ENCODE measurements at places on chromosomes 2 and 18.

DNA sequence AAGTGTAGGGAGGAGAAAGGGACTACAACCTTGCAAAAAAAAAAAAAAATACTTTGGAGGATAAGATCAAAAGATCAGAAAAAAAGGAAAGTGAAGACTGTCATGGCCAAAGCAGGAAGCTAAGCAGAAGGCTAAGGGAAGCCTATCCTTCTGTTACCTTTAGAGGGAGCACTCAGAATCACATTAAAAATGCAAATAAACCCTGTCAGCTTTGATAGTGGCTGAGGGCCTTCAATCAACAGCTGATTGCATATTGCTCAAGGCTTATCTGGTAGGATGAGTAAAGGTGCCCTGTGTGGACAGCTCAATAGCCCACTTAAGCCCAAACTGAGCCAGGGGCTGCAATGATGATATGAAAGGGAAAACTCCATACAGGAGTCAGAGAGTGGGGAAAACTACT is 1021.2 kb downstream of the LRP1B start:
- DNase-seq = no peak

- no peak for DNase-seq
Observed at GRCh38 chr2:226798422-226799210, 1.0 kb downstream of the IRS1 start.

DNA sequence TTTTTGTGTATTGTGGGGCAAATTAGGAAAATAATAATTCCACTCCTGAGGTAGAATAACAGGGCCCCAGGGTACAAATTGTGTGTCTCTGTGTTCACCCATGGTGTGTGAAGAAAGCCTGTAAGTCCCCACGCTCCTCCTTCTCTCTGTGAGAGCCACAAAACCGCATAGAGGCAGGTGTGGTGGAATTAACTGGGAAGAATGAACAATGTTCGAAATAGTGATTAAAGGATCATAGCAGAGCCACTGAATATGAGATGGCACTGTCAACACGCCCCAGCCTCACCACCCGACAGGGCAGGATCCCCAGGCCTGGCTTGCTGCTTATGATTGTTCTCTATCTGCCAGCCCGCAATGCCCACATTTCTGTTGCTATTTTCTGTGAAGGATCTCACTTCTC is 14.1 kb downstream of the IL1RN start:
- DNase-seq = no peak

DNA sequence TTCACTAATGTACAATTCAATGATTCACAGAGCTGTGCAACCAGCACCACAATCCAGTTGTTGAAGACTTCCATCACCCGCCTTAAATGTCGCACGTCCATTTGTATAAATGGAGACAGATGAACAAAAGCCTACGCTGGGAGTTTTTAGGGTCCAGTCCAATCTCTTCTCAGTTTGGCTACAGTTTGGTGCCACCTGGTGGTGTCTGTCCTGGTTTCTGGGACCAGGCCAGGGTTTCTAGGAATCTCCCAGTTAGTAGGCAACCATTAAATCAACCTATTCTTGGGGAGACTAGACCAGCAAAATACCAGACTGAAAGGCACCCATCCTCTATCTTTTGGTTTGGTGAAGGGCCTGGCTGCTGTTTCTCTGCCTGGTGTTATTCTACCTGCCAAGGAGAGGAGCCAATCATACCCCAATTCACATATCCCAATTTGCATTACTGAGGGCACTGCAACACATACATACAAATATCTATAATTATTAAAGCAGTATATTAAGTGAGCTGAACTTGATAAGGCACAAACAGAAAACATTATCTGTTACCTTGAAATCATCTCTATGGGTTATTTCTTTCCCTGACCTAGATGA is 3.2 kb upstream of the DDX1 start:
- DNase-seq = peak; percentile 35

DNA sequence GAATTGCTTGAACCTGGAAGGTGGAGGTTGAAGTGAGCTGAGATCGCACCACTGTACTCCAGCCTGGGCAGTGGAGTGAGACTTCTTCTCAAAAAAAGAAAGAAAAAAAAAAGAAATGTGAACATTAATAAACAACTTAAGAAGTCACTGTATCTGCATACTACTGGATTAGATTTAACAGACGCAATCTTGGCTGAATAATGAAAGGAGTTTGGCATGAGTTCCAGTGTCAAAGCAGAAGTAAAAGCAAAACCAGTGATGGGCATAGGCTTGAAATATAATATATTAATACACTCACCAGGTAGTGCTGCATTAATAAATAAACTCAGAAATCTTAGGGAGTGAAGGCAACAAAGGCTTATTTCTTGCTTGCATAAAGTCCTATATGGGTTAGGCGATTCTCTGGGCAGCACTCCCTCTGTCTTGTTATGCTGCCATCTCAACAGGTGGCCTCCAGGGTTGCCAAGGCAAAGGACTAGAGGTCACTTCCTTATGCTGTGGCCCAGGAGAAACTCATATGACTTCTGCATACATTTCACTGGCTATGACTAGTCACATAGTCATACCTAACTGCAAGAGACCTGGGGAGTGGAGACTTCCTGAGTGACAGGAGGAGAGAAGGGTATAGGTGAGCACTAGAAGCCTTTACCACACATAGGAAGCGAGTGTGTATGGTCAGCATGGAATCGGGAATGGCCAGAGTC is 296.2 kb upstream of the SPRED2 start:
- DNase-seq = no peak

DNA sequence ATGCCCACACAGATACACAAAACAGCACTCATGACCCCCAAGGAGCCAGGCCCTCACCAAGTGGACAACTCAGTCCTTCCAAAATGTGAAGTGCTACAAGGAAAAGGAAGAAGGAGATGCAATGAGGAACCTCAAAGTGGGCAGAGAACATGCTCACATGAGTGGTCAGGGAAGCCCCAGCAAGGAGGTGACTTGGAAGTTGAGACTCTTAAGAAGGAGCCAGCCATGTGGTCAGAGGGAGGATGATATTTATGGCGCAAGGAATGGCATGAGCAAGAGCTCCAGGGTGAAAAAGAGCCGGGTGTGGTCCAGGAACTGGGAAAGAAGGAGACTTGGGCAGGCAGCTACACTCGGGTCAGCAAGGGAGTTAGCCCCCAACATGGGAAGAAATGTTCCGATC is 30.0 kb upstream of the KLHL29 start:
- no peak for DNase-seq

- no peak for DNase-seq
Observed at GRCh38 chr2:120257522-120257921, 4.9 kb downstream of the RALB start.

GRCh38 chr18:26159353-26159752 is 25.7 kb downstream of the PSMA8 start:
- no peak for DNase-seq

GRCh38 chr2:196274387-196274809 is 103.0 kb upstream of the STK17B start:
- no peak for DNase-seq

Data from progenitor cell of endocrine pancreas (in vitro differentiated cells).